Bronchial smooth muscle cell (primary cell): ENCODE measurements at places on chromosomes 16 and 17. TPM values are rescaled to one million over a fixed set of nuclear protein-coding genes. Genes with fewer than 3 reads are reported as not detected.

The CHAD gene
- not detected in 2 replicates for total RNA-seq

The GDPD3 gene
- 0.95 and 3.2 TPM in 2 replicates for total RNA-seq

The UTS2R gene
- not detected in 2 replicates for total RNA-seq

The LRRC46 gene
- not detected in 2 replicates for total RNA-seq

The RECQL5 gene
- total RNA-seq = 20.8 and 23.8 TPM in 2 replicates

The DLX3 gene
- not detected in 2 replicates for total RNA-seq

The SLFN11 gene
- total RNA-seq = 35.1 and 51.2 TPM in 2 replicates
